ENCODE measurements at places on chromosomes 1 and 21.

- no peak for DNase-seq
These were observed 4.5 kb downstream of the PRRX1 start for GRCh38 chr1:170668209-170669106.

- no peak for DNase-seq
These were observed 63.1 kb downstream of the BACE2 start for GRCh38 chr21:41231060-41231459.

GRCh38 chr1:83702356-83702755 lies 296.6 kb downstream of the TTLL7 start:
- no peak for DNase-seq

DNA sequence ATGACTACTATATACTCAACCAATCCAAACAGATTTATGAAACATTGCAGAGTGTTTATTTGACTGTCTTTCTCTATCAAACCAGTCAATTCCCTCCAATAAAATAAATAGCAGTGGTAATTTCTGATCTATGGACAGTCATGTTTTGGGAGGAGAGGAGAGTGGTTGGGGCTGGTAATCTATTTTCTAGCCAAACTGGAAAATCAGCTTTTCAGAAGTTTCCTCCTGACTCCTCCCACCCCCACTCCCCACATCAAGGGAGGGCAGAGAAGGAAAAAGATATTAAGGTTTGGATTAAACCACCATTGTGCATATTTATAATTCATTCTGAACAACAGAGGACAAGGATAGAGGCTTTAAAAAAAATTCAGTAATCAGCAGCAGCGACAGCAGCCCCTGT lies 69.4 kb upstream of the SOX13 start:
- DNase-seq: no peak

DNA sequence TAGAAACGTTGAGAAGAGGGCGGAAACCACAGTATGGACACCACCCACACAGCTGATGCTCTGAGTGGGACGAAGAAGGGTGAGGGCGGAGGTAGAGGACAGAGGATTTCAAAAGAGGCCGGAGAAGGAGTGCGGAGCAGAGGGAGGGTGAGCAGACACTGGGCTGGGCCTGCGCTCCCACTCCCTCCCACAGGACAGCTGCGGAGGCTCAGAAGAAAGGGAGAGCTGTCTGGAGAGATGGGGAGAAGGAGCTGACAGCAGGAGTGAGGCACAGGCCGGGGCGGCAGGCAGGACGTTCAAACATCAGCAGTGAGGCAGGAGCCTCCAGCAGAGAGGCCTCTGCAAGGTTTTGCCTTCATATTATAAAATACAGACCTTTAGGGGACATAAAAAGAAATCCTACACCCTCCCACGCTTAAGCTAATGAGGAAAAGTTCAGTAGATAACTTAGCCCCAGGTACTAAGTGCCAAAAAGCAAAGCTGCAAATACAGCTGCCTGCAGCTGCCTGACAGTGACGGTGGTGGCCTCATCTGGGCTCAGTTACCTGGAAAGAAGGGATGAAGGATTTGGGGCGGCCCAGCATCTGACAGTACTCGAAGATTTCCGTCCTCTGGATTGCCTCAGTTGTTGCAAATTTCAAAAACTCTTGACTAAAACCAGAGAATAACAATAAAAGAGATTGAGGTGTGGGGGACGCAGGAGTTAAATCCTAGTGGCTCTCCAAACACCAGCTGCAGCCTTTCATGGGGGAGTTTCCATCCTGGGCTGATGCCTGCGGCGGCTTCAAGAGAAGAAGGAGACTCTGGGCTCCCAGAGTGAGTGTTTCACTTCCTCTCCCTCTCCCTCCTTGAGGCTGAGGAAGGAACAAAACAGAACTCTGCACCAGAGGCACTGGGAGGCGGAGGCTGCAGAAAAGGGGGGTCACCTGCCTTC lies 25.6 kb downstream of the SEC16B start:
- DNase-seq: no peak

DNA sequence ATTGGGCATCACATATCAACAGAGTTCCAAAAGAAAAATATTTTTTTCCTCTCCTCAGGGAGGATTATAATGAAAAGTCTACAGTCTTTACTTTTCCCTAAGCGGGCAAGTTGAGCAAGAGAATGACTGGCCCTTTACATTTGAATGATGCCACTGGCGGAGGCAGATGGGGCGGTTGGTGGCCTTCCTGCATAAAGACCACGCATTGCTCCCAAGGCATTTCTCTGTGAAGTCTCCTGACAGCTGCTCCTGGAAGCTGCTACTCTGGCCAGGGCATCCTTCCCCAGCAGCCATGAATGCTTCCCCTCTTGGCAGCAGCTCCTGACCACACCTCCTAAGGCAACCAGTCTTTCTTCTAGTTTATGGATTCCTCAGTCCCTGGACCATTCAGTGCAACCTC lies 161.1 kb upstream of the RRP15 start:
- no peak for DNase-seq

DNA sequence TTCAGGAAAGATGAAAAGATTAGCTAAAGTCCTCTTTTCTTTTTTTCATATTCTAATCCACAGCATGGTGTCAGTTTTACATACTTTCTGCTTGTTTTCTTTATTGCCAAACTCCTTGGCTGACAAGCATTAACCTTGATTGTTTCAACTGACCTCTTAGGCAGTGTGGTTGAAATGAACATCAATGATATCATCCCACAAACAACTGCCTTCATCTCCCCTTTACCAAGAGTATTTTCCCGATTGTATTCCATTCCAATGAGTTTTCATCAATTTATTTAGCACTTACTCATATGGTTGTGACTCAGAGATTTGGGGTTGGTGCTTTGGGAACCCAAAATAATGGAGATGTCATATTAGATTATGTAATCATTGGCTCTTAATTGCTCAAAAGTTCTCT lies 71.8 kb downstream of the SPAG17 start:
- DNase-seq: no peak

DNA sequence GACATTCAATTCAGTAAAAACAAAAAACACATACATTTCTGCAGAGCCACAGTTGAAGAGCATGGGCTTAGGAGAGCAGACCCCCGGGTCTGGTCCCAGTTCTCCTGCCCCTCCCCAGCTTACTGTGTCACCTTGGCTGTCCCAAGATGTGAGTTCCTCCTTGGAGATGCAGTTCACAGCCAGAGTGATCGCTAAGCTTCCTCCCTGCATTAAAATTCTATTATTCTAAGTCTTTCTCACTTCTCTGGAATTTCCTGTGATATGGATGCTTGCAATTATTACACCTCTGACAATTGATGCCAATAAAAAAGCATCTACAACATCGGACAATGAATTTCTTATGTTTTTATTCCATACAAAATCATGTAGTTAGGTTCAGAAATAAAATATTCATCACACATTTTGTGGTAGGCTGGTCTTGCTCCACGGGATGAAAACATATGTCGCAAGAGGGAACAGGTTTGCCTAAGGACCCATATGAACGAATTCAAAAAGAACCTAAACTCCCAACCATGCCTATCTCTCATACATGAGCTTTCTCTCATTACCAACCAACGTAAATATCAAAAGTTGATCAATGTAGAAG lies 328.5 kb upstream of the RUNX1 start:
- DNase-seq: no peak

GRCh38 chr1:228474507-228474906 lies 12.7 kb upstream of the RNF187 start:
- no peak for DNase-seq

DNA sequence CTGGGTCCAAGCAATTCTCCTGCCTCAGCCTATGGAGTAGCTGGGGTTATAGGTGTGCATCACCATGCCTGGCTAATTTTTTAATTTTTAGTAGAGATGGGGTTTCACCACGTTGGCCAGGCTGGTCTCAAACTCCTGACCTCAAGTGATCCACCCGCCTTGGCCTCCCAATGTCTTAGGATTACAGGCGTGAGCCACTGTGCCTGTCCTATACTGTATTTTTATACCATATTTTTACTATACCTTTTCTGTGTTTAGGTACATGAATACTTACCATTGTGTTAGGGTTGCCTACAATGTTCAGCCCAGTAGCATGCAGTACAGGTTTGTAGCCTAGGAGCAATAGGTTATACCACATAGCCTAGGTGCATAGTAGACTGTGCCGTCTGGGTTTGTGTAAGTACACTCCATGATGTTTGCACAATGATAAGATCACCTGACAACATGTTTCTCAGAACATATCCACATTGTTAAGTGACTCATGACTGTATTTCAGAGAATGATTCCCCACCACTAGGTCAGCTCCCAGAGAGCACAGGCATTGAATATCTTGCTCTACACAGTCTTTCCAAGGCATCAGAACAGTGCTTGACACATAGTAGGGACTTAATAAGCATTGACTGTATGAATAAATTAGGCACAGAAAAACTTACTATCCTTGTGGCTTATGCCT lies 6.0 kb upstream of the CITED4 start:
- no peak for DNase-seq

DNA sequence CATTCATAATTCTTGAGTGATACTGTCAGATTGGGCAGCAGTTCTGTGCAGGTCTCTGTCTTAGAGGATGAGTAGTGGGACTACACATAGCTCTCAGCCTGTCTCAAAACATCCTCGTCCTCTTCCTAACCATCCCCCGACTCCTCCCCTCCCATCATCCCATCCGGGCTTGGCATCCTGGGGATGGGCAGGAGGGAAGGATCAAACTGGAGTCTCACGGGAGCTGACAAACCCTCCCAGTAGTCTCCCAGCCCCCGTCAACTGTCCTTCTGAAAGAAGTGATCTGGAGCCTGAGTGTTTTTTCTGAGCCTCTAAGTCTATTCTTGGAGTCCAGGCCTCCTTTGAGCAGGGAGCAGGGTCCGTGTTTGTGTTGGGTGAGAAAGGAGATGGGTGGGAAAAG lies 102.0 kb downstream of the PAX7 start:
- DNase-seq: no peak

- no peak for DNase-seq
These were observed 38.6 kb downstream of the GPR3 start for GRCh38 chr1:27430903-27431600.

- DNase-seq: peak; percentile 38
These were observed 28.3 kb upstream of the LY9 start for GRCh38 chr1:160767395-160768294.

- no peak for DNase-seq
These were observed 14.4 kb upstream of the CPLANE2 start for GRCh38 chr1:16251381-16251780.

- DNase-seq: no peak
These were observed 51.0 kb downstream of the SELENOF start for GRCh38 chr1:86862920-86863319.

GRCh38 chr1:91863498-91863897 lies 22.5 kb downstream of the TGFBR3 start:
- DNase-seq: no peak

GRCh38 chr1:14506471-14507255 lies 91.8 kb upstream of the KAZN start:
- DNase-seq: no peak

GRCh38 chr1:245096311-245097066 lies 58.3 kb upstream of the KIF26B start:
- DNase-seq: no peak

- peak; percentile 80 for DNase-seq
These were observed 420 bp downstream of the CFAP57 start for GRCh38 chr1:43172527-43172972.

GRCh38 chr21:46650476-46651098 lies 15.1 kb downstream of the PRMT2 start:
- no peak for DNase-seq

- DNase-seq: no peak
These were observed 24.2 kb upstream of the FAM20B start for GRCh38 chr1:179001451-179001850.

DNA sequence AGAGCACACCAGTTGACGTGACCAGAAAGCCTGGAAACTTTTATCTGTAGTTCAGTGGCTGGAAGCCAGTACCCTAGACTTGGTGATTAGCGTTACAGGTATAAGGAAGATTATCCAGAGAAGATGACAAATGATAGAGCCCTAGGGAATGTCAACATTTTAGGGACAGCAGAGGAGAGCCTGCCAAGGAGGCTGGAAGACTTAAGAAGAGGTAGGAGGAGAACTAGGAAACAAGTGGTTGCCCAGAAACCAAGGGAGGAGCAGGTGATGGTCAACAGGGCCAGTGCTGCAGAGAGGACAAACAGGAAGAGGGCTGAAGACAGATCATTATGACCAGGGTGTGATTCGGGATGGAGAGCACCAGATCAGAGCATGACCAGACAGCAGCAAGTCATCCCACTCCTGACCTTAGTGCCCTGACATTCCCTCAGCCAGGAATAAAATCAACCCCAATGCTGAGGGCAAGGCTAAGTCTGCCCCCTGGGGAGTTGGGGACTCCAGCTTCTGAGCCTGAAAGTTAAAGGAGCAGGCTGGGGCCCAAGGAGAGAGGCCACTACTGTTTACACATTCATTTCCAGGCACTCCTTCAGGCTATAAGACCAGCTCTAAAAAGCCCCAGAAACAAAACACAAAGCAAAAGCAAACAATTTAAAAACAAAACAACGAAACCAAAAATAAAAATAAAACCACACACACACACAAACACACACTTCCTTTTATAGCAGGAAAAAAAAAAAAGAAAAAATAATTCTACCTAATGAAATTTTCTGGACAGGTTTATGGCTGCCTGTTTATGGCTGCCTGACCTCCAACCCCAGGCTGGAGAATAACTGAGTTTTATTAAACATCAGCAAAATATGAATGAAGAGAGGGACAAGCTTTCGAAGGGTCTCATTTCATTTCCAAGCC lies 48.6 kb upstream of the LRRC52 start:
- DNase-seq: no peak

- no peak for DNase-seq
These were observed 64.0 kb downstream of the KIF21B start for GRCh38 chr1:200959411-200959921.

DNA sequence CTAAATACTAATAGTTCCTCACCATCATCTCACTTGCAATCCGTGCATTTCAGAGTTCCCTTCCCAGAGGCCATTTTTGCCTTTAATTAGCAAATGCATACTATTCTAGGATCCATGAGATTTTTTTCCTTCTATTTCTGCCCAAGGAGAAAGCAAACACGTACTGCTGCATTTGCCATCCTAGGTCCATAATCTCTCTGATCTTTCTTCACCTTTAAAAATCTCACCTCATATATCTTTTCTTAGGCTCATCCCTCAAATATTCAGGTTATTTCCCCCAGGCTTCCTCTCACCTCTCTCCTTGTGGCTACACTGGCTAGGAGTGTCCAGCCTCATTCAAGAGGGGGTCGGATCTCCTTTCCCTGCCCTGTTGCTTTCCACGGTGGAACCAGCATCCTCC lies 338.6 kb downstream of the SETD4 start:
- no peak for DNase-seq

- DNase-seq: no peak
These were observed 19.3 kb upstream of the NPL start for GRCh38 chr1:182770232-182770631.

DNA sequence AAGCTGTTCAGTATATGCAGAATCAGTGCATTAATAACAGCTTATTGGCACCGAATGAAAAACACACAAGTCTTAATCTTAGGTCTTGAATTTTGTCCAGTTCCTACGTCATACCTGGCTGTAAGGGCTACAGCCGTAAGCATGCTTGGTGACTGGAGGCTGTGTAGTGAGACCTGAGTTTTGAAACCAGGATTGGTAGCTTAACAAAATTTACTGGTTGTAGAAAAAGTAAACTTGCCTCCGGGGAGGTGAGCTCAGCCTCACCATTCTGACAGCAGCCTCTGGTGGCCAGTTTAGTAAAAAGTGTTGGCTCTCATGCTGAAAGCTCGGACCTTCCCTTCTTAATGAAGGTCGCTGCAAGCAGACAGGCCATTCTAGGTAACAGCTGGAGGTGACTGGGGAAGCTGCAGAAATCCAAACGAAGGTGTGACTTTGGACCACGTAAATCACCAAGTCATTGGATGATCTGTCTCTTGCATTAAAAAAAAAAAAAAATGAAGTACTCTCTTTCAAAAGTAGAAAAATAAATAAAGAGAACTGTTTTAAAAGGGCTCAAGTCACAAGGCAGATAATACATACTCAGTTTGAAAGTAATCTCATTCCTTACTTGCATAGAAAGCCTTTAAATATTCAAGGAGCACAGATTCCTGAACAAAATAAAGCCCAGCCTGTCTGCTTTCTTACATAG lies 48.9 kb downstream of the HLCS start:
- DNase-seq: no peak
